ENCODE measurements at places on chromosomes 16 and 17.

- no peak for DNase-seq
Measured at GRCh38 chr17:42585353-42585752, 7.8 kb upstream of the PSMC3IP start.

DNA sequence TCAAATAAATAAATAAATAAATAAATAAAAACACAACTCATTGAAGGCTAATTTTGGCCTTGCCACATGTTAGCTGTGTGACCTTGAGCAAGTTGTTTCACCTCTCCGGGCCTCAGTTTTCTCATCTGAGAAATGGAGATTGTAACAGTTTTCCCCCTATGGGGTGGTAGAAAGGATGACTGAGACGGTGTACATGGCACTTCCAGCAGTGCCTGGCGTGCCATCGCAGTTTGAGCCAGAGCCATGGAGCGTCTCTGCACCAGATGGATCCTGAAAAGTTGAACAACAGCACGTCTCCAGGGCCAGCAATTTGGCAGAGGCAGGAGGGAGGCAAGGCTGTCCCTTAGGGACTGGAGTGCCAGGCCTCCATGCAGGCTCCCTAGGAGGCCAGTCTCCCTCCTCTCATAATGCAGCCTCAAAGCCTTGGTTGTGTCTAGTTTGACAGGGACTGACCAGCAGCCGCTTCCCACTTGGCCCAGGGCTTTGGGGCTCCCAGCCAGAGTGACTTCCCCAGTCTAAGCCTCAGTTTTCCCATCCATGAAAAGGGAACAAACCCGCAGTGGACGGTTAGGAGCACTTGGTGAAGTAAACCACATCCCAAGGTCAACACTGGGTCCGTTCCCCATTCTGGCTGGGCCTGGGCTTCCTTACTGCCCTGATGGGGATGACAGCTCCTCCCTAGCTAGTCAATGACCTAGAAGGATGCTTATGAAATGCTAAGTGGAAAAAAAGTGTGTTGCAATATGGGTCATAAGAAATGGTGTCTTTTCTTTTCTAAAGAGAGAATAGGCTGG is 19.3 kb downstream of the SOCS1 start:
- DNase-seq = no peak

GRCh38 chr17:46977348-46977747 is 1.7 kb downstream of the RPRML start:
- DNase-seq = no peak

GRCh38 chr16:65116216-65116615 is 5.6 kb downstream of the CDH11 start:
- no peak for DNase-seq

DNA sequence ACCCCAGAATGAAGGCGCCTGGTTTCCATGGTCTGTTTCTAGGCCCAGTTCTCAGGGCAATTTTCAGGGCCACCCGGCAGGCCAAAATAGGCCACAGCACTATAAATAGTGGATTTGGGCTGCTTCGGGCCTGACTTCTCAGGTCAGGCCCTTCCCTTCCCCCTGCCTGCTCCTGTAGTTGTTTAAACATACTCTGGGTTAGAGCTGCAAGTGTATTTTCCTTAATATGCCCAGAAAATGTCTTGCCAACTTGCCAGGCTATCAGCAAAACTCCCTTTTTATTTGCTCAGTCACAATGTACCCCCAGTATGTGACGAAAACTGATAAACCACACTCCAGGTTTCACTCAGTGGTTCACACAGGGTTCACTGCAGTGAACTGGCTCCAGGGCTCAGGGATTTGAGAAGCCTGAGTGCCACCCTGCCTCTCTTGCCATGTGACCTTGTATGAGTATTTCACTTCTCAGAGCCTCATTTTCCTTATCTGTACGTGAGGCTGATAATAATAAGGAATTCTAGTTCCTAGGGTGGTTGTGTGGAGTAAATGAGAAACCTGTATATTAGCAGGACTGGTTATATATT is 76.5 kb downstream of the GPRC5B start:
- DNase-seq = peak; percentile 21

Measured in caudate nucleus (tissue), 63 donors.